ENCODE measurements at places on chromosomes 5 and 9.

- no peak for DNase-seq
Measured at GRCh38 chr9:72477930-72478518, 43.4 kb upstream of the TMC1 start.

- DNase-seq, result no peak
Measured at GRCh38 chr5:75993183-75993582, 90.0 kb upstream of the SV2C start.

DNA sequence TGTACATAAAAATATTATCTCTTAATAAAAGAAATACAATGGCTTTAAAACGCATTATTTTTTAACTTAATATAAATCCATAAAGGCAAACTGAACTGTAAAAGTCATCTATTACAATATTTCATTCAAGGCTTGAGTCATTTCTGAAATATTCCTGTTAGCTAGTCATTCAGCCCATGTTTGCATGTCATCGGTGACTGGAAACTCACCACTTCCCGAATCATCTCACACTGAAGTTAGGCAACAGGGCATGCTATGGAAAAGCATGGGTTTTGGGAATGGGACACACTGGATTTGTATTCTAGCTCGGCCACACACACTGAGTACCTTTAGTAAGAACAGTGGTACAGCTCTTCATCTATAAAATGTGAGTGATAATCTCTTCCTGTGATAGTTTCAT, 691.1 kb upstream of the C9orf72 start:
- DNase-seq, result no peak

GRCh38 chr9:128494108-128494745, 10.3 kb upstream of the GLE1 start:
- no peak for DNase-seq

DNA sequence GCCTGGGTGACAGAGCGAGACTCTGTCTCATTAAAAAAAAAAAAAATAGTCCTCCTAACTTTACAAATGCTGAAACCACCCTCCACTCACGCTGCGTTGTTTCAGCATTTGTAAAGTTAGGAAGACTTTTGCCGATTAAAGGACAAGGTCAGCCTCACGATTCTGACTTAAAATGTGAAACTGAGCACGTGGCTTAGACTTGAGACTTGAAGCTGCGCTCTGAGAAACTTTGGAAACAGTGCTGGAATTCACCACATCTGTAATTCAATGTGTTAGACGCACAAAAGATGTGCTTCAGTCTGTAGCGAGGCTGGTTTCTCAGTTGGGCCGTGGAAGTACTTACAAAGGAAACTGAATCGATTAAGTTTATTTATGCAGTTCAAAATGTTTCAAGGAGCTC, 25.0 kb upstream of the LAMC3 start:
- no peak for DNase-seq

GRCh38 chr9:123336449-123336848, 19.5 kb upstream of the CRB2 start:
- no peak for DNase-seq

GRCh38 chr5:10662083-10662482, 98.2 kb downstream of the ANKRD33B start:
- no peak for DNase-seq

DNA sequence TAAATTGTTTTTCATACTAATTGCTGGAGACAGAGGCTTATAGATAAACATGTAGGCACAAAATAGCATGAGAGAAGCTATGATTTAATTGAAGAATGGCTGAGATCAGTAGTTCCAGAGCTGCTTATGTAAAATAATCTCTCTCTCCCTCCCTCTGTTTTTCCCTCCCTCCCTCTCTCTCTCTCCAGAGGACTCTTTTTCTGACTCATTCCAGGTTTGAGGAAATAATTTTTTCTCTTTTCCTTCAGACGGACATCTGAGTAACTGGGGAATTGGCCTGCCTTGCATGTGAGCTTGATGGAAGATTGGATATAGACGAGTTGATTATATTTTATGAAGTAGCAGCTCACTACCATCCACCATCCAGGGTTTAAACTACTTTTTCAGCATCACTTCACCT, 35.5 kb downstream of the KCTD16 start:
- no peak for DNase-seq

GRCh38 chr9:135321580-135321979, 158.0 kb upstream of the PPP1R26 start:
- DNase-seq, result no peak

- no peak for DNase-seq
Measured at GRCh38 chr5:130571076-130571475, 594.0 kb downstream of the HINT1 start.

DNA sequence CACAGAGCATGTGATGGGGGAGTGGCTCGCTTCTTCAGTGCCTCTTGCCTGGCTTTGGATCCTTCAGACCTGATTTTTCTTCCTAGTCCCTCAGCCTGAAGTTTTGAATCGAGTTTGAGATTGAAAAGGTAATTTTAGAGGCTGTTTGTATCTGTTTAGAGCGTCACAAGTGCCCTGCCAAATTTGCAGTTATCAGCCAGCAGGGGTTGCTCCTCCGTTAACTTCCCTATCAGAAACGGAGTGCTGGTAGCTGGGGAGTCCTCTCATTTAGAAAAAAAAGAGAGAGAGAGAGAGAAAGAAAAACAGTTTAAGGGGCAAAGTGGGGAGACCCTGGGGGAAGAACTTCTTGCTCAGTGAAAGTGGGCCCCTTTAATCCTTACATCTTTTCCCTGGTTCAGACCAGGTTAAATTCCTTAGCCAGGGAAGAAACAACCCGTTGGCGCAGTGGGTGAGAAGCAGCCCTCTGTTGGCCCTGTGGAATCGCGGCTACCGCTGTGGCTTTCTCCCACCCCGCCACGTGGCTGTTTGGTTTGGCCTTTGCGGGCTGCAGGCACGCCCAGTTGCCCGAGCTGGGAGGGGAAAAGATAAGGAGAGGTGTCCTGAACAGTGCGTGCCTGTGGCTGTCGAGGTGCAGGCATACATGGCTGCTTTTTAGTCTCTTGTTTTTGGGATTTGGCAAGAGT, 576.7 kb upstream of the ACO1 start:
- no peak for DNase-seq

DNA sequence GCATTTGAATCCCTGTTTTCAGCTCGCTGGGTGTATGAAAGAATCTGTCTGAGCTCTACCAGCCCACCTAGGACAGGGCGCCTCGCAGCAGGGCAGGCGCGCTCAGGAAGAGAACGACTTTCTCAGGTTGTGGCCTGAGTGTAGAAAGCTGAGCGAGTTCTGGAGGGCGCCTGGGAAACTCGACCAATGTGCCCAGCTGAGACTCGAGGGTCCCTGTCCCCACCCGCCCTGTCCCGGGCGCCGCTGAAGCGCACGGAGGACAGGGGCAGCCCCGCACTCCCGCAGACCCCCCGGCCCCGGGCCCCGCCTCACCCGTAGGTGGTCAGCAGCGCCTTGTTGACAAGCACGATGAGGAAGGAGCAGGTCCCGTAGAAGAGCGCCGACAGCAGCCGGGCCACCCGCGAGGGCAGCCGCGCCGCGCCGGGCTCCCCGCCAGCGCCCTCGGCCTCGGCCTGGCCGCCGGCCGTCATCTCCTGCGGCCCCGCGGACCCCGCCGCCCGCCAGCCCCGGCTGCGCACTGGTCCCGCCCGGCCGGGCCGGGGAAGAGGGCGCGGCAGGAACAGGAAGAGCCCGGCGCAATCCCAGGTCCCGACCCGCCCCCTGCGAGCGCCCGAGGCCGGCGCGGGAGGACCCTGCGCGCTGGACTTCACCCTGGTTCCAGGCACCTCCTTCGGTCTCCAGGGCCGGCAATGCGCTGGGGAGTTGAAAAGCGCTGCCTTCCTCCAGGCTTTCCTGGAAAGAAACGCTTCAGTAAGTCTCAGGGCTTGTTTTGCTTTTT, at the start of gene SLC35D2:
TSS of gene SLC35D2 (minus strand) at position 547 of the 778 bp plus-strand sequence. CDS start at position 470, 77 bp downstream.
- no peak for DNase-seq

- DNase-seq, result peak; percentile 74
Measured at GRCh38 chr9:38641985-38642864, 21.8 kb upstream of the ANKRD18A start.

- DNase-seq, result no peak
Measured at GRCh38 chr5:84017523-84018172, 297.0 kb upstream of the HAPLN1 start.

- DNase-seq, result peak; percentile 76
Measured at GRCh38 chr5:134113902-134114875, at the start of gene TCF7. TSS of gene TCF7 (plus strand) at chr5:134114681. CDS start at chr5:134114907, 226 bp downstream.

- DNase-seq, result no peak
Measured at GRCh38 chr5:132665574-132666080, 7.7 kb downstream of the IL13 start.

- peak; percentile 37 for DNase-seq
Measured at GRCh38 chr9:18297056-18297841, 176.7 kb upstream of the ADAMTSL1 start.

DNA sequence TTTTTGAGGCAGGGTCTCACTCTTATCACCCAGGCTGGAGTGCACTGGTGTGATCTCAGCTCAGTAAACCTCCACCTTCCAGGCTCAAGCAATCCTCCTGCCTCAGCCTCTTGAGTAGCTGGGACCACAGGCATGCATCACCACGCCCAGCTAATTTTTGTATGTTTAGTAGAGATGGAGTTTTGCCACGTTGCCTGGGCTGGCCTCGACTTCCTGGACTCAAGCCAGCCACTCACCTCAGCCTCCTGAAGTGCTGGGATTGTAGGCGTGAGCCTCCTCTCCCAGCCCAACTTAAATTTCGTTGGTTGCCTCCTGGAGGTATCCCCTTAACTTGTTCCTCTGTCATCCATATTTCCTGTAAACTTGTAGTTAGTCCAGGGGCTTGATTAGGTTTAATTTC, 47.2 kb downstream of the RAB24 start:
- DNase-seq, result no peak

DNA sequence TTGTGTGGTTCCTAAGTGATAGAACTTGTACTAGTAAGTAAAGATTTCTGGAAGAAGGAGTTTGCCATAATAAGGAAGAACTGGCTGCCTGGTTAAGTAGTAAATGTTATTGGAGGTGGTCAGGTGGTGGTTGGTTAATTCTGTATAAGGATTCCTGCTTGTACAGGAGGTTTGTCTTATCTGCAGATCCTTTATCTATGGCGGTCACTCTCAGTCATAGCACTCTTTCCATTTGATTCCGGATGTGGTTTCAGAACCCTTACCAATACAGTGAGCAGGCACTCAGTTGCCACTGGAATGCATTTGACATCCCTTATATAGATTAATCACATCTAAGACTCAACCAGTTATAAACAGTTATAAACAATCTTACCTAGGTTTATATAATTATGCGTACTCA, 50.3 kb downstream of the RAD50 start:
- no peak for DNase-seq

- no peak for DNase-seq
Measured at GRCh38 chr5:94407023-94407422, 211.4 kb downstream of the KIAA0825 start.

Measured in NCI-H524 (cell line).